Stimulated activated CD4-positive, alpha-beta T cell treated with anti-CD3 and anti-CD28 coated beads, Interleukin-2, amount 100 ng/mL, for 48 hours (primary cell): ENCODE measurements at places on chromosomes 12 and 14.

DNA sequence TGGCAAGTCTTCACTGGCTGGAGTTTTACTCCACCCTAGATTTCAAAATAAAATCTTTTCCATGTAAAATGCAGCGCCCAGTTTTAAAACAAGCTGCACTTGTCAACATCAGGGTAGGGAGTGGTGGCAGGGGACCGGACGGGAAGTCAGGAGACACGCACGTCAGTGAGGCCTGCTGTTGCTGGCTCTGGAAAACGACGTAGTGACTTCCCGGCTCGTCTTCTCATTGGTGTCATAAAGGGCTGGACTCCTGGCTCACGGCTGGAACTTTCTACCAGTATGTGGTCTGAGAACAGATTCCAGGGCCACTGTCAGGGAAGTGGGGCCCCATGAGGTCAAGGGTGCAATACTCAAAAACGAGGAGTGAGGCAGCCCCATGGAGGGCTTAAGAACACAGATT lies 64.2 kb upstream of the FOXN3 start:
- DNase-seq, result no peak

DNA sequence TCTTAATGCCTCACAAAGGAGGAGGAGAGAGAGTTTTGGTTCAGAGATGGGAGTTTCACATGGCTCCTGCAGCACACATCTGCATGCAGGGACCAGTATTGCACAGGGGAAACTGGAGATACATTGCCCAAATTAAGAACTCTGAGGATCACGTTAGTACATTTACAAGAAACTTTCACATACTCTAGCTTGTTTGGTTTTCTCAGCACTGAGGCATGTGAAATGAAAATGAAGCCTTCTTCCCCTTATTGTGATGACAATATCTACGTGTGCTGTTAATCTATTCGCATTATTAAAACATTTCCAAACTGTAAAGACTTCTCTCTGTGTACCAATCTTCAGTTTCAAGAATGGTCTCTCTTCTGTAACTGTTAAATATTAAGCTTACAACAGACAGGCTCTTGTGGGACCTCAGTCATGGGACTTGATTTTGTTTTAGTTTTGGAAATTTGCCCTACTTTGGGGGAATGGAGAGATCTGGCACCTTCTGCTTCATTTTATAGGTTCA lies 124.7 kb downstream of the DAAM1 start:
- DNase-seq, result no peak

DNA sequence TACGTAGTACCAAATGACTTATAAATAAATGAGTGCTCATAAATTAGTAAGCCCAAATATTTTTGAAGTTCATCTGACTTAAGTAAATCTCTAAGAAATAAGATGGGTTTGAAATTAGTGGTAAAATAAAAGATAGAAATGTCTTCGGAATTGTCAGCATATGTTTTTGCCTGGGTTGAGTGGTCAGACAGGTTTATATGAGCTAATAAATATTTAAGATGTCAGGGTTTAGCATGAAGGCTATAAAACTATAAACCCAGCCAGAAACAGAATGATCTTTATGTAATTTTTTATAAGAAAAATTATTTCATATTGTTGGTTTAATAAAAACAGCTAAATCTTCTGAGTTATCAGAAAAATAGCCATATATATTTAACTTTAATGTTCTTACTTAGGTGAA lies 37.3 kb downstream of the JAG2 start:
- DNase-seq, result no peak

DNA sequence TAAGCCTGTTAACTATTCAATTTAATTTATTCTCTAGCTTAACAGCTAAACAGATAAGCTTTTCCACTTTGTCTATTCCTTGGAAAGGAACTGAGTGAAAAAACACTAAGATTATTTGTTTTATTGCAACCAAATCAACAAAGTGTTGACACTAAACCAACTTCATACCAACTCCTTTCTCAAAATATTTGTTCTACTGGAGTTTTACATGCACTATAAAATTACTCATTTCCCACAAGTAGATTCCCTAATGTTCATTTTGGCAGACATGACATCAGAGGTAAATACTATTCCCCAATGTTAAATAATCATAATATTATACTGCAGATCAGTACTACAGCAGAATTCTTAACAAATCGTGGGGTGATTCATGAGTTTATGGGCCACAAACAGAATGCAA lies 231.4 kb downstream of the TTC6 start:
- DNase-seq, result no peak

- DNase-seq, result peak; percentile 60
Observed at GRCh38 chr12:48189331-48190125, 6.1 kb downstream of the CCDC184 start.

GRCh38 chr12:6195665-6196535 lies 4.3 kb upstream of the CD9 start:
- DNase-seq, result peak; percentile 84

- no peak for DNase-seq
Observed at GRCh38 chr12:122206111-122206881, 2.8 kb downstream of the B3GNT4 start.
